ENCODE measurements at places on chromosomes 3 and 15. TPM values are rescaled to one million over a fixed set of nuclear protein-coding genes. Genes with fewer than 3 reads are reported as not detected.

DNA sequence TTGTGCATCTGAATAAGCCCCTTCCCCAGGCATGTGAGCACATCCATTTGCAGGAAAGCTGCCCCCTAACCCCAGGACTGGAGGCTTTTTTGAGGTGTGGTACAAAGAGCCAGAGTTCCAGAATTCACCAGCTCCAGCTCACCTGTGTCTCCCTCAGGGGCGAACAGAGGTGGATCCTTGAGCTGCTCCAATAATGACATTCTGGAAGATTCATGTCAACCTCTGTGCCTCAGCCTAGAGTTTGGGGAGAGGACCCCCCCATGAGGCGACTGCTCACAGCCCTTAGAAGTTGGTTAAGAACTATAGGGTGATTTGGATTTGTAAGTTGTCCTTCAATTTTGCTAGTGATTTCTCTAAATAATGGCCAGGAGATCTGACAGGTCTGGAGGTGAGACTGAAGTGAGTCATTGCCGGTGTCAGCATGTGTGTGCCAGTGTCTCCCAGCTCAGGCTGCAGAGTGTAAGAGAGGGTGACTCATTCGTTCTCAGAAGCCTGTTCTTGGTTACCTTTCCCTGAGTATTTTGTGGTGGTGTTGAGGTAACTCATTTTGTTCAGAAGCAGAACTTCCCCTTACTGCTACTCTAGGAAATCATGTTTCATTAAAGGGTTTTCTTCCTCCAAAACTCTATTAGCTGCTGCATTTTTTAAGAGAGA, 136.9 kb upstream of the TOPAZ1 start:
- H3K4me1 ChIP-seq = no peaks in the 10 kb centered on the region
- no peak for DNase-seq
- no peak overlapping the region for H3K4me3 ChIP-seq
- H3K27me3 ChIP-seq = peaks cover 13% of the 10 kb centered on the region
- no peaks in the 10 kb centered on the region for H3K36me3 ChIP-seq
- no peak overlapping the region for H3K27ac ChIP-seq

The GABRA5 gene
- not detected for total RNA-seq

The DHFR2 gene
- 9.2 TPM for total RNA-seq

The SCG3 gene
- 0.18 TPM for total RNA-seq

GRCh38 chr15:69484837-69485236, 32.2 kb downstream of the RPLP1 start:
- no peak for DNase-seq
- no peaks in the 10 kb centered on the region for H3K27me3 ChIP-seq

The NBEAL2 gene
- total RNA-seq = 97.0 TPM
